Naive thymus-derived CD8-positive, alpha-beta T cell (primary cell): ENCODE measurements at places on chromosomes 1 and 21. TPM values are rescaled to one million over a fixed set of nuclear protein-coding genes. Genes with fewer than 3 reads are reported as not detected.

Gene KRTAP8-1
- not detected for total RNA-seq

Gene ACP6
- 17.5 TPM for total RNA-seq

Gene KCNT2
- total RNA-seq = not detected

Gene ZSCAN20
- total RNA-seq = 3.5 TPM

Gene RNU1-4
- 3,449 TPM for total RNA-seq

Gene PRAMEF17
- not detected for total RNA-seq

Gene RHBDL2
- total RNA-seq = not detected

Gene LAPTM5
- total RNA-seq = 585 TPM

Gene FCGR1A
- total RNA-seq = not detected

Gene SLC9C2
- total RNA-seq = not detected

Gene LCE5A
- not detected for total RNA-seq

Gene CLDN8
- not detected for total RNA-seq

Gene EPB41
- total RNA-seq = 300 TPM

Gene VASH2
- not detected for total RNA-seq

Gene PCSK9
- not detected for total RNA-seq
